ENCODE measurements at places on chromosomes 7 and 10.

DNA sequence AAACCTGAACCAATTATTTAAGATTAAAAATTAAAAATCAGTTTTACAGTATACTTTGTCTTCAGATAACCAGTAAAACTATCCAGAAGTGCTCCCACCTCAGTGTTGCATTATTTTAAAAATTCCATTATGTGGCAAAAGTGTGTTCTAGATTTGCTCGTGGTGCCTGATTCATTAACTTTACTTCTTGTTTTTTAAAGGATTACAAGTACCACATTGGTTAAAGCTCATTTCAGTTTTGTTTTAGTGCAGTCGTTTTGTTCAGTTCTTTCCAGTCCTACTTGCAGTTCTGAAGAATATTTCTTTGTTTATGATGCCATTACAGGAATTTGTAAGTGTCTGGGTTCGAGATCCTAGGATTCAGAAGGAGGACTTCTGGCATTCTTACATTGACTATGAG is 69.0 kb downstream of the SNX10 start:
- DNase-seq: no peak

- DNase-seq: peak; percentile 10
Measured at GRCh38 chr10:74754381-74754821, 72.0 kb upstream of the KAT6B start.

GRCh38 chr7:83410989-83411591 is 237.8 kb downstream of the SEMA3E start:
- DNase-seq: peak; percentile 19

DNA sequence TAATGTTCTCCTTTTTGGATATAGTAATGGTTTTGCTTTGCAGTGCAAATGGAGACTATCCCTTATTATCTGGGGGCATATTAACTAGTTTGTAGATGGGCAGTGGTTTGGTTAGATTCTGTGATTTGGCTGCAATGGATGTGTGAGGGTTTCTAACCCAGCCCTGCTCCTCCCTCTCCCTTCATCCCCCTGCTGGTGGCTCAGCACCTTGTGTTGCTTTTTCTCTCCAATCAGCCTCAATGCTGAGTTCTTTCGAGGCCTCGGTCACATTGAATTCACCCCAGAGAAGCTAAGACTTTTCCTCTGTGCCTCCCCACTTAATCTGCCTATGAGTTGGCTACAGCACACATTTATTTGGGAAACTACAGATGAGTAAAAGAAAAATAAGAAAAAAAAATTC is 120.0 kb downstream of the MALRD1 start:
- no peak for DNase-seq

- no peak for DNase-seq
Measured at GRCh38 chr7:108407676-108408075, 48.6 kb downstream of the NRCAM start.

- DNase-seq: no peak
Measured at GRCh38 chr10:56142092-56142728, 218.8 kb downstream of the ZWINT start.

- no peak for DNase-seq
Measured at GRCh38 chr10:99924451-99925255, 85.1 kb downstream of the DNMBP start.

DNA sequence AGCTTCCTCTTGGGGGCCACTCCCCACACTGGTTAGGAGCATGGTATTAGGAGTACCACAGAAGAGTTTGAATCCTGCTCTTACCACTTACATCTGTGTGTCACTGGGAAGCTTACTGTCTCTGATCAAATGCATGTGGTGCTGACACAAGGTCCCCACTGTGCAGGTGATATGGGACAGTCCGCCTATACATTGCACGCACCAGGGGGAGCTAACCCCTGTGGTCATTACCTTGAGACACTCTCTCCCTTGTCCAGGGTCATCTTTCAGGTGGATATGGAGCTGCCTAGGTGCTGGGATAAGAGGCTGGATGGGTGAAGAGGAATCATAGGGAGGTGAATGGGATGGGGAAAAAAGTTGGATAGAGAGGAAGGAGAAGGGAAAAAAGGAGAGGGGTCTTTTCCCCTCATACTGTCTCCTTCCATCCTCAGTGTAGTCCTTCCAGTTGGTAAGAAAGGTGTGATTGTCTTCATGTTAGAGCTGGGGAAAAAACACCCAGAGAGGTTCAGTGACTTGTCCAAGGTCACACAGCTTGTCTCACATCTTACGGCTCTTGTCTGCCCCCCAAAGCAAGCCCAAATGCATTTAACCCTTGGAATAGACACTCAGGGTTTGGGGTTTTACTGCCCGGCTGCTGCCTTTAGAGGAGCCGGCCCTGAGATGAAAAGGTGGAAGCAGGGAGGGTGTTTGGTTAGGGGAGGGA is 125.9 kb downstream of the CDH23 start:
- DNase-seq: no peak

DNA sequence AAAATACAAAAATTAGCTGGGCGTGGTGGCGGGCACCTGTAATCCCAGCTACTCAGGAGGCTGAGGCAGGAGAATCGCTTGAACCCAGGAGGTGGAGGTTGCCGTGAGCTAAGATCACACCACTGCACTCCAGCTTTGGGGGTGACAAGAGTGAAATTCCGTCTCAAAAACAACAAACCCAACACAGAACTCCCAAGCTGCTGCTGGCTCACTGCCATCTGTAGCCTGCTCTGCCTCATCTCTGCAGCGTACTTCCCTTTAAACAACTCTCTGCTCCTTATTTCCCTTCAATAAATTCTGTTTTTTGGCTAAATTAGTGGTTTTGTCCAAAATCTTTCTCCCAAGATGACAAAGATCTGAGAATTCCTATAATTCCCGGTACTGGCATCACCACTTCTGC is 189.2 kb upstream of the GALNT17 start:
- no peak for DNase-seq

- no peak for DNase-seq
Measured at GRCh38 chr10:50788951-50789945, 49.5 kb downstream of the ASAH2B start.

DNA sequence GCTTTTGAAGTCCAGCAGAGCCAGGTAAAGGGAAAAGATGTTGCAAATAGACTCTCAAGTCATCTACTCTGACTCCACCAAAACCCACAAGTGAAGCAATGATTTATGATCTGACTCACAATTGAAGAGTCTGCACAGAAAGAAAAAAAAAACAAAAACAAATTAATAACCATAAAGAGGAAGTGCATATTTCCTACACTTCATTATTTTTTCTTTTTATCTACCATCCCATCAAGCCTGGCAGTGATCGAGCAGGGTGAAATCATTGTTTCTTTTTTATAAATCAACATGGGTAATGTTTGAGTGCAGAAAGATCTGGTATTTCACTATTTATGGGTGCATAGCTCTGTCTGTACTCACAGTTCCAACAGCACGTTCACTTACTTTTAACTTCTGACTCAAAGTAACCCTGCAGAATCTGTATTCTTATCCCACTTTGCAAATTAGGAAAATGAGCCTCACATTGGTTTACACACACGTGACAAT is 829.0 kb downstream of the TNS3 start:
- DNase-seq: no peak

DNA sequence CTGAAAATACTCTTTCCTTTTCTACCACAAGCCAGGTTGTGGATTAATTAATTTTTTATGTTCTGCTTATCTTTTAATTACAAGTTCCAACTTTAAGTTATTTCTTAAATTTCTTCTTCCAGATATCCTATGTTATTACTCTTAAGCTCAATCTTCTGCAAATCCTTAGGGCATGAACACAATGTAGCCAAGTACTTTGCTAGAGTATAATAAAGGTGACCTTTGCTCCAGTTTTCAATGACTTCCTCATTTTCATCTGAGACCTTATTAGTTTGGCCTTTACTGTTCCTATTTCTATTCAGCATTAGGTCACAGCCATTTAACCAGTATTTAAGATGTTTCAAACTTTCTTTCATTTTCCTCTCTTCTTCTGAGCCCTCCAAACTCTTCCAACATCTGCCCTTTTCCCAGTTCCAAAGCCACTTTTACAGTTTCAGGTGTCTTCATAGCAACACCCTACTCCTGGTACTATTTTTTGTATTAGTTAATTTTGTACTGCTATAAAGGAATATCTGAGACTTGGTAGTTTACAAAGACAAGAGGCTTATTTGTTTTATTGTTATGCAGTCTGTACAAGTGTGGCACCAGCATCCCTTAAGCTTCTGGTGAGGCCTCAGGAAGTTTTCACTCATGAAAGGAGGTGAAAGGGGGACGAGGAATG is 886.2 kb upstream of the GHITM start:
- DNase-seq: no peak

DNA sequence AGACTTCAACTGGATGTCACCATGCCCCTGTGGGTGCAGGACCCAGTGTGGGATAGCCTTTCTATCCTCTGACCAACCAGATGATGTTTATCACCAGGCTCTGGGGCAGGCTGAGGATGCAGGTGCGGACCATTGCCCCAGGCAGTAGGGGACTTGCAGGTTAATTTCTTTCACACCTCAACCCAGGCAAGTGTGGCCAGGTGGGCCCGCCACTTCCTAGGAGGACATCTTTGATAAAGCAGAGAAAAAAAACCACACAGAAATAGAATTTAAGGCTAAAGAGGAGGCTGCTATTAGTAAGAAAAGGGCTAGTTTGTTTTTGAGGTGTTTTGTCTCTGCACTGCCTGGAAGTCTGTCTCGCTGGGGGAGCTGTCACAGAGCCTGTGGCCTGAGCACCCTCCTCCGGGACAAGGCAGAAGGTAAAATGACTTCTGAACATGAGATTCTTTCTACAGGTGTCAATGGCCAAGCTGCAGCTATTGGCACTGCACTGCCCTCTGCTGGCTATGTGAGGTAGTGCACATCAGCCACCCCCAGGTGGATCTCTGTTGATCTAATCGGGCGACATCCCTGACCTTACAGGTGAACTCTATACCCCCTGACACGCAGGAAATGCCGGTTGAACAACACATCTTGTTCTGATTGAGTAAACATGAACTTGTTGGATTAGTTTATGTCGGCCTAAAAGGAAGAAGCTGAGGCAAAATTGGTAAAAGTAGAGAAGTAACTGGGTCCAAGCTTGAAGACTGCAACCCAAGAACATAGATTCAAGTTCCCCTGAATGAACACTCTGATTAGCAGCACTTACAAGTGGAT is 21.0 kb downstream of the UPP1 start:
- peak; percentile 87 for DNase-seq

GRCh38 chr10:93601146-93601773 is at the start of gene RBP4:
RBP4 (minus strand) TSS chr10:93601235; CDS start chr10:93601028, 207 bp downstream.
- no peak for DNase-seq

GRCh38 chr7:112383671-112384417 is 66.4 kb upstream of the IFRD1 start:
- peak; percentile 5 for DNase-seq

- DNase-seq: no peak
Measured at GRCh38 chr7:82932516-82932915, 230.2 kb downstream of the PCLO start.

- DNase-seq: no peak
Measured at GRCh38 chr7:111362506-111363054, 199.7 kb downstream of the IMMP2L start.

DNA sequence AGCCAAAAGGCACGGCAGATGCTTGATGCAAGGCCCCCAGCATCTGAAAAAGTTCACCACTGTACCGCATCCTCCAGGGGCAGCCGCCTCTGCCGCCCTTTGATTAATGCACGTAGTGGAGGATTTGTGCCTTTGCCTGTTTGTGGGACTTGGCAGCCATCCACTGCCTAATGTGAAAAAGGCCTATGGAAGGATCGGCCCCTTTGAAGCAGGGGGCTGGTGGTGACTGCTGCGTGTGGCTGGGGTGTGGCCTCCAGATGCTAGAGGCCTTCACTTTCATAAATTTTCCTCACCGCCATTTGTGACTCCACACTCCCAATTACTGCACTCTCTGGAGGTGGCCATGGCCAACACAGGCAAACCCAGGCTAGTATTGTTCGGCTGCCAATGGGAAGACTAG is 226.0 kb downstream of the BMPER start:
- DNase-seq: no peak

GRCh38 chr10:131200856-131201470 is 110.6 kb downstream of the TCERG1L start:
- no peak for DNase-seq

DNA sequence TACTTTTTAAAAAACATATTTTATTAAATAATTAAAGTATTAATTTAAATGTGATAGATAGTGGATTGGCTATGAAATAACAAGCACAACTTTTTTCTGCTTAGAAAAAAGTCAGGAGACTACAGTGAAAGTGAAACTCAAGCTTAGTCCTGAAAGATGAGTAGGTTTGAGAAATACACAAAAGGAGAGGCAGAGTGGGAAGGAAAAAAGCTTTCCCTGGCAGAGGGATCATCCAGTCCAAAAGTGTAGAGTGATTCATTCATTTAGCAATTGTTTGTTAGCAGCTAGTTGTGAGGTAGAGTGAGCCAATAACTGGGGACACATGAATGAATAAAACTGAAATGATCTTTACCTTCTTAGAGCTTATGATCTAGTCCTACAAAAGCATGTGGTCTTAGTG is 93.5 kb downstream of the FOXP2 start:
- DNase-seq: no peak

- DNase-seq: peak; percentile 56
Measured at GRCh38 chr10:124696446-124697392, 47.5 kb downstream of the FAM53B start.

DNA sequence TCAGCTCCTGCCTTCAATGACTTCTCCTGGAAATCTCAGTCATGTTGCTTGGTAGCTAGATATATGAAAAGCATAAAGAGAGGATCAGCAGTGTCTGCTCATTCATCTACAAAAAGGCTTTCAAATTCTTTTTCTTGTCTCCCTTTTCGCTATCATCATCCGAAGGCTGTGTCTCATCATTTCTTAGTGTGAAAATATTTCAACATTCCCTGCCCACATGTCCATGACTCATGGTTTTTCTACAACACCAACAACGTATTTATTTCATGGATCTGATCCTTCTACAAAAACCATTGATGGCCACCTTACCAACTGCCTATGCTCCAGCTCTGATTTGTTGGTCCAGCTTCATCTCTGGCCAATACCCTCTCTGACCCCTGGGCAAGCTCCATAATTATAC is 472.5 kb upstream of the GHITM start:
- DNase-seq: no peak

DNA sequence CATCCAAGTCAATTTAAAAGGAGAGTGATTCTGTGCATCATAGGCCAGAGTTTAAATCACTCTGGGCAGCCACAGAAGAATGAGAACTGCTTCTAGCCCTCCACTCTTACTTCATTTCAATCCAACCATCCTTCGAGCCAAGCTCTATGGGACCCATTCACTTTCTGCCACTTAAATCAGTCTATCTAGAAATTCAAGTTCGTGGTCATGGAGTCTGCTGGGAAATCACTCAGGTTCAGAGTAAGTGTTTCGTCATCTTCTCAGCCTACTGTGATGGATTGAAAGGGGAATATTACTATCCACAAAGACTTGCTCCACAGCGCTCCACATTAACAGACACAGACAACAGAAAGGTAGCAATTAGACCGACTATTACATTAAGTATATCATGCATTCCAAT is 4.6 kb downstream of the DCLRE1C start:
- DNase-seq: no peak

GRCh38 chr10:13219685-13220670 is 14.2 kb downstream of the UCMA start:
- DNase-seq: no peak

DNA sequence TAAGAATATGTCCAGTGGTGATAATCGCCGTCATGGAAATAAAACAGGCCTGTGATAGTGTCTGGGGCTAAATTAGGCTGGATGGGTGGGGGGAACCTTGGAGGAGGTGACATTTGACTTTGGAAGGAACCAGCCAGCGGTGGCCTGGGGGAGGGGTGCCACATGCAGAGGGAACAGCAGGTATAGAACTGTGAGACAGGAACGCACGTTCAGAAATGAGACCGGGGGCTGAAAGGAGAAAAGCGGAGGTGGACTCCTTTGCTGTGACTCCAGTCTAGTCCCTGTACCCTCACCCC is 2.6 kb upstream of the CYP26A1 start:
- no peak for DNase-seq

- DNase-seq: no peak
Measured at GRCh38 chr10:46091828-46092523, 45.9 kb upstream of the MSMB start.

- DNase-seq: no peak
Measured at GRCh38 chr7:40716052-40716451, 581.2 kb downstream of the SUGCT start.

Data from activated CD4-positive, alpha-beta T cell treated with anti-CD3 and anti-CD28 coated beads, Interleukin-10, Interleukin-2, amounts not matched to agents 100 ng/mL and 50 ng/mL, durations not matched to agents 16 hours and 8 hours (primary cell).